ENCODE measurements at places on chromosomes 7 and 10.

DNA sequence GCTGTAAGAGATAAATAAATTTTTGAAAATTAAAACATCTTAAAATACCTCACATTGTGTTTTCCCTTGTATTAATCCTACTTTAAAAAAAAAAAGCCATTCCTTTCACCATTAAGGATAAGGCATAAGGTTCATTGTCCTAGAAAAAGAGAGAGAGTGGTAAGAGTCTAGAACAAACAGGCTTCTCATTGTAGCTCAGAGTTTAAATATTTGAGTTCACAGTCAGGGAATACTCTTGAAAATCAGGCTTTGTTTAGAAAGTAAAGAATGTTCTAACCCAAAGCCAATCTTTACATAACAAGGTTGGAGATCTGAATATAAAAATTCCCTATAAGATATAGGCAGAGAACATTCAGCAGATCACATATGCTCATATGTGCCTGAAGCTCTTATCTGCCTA, 40.2 kb upstream of the TES start:
- DNase-seq = no peak

GRCh38 chr10:30587522-30588031, 42.0 kb downstream of the LYZL2 start:
- no peak for DNase-seq

DNA sequence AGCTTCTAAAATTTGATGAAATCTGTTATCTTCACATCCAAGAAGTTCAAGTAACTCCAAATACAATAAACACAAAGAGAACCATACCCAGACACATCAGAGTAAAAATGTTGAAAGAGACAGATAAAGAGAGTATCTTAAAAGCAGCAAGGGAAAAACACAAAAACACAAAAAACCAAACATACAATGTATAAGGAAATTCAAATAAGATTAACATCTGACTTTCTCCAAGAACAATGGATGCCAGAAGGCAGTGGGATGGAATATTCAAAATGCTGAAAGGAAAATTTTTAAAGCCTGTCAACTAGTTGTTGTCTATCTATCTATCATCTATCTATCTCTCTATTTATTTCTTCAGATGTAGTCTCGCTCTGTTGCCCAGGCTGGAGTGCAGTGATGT, 72.4 kb upstream of the MKLN1 start:
- no peak for DNase-seq

GRCh38 chr7:18191341-18191740, 163.7 kb upstream of the PRPS1L1 start:
- no peak for DNase-seq

DNA sequence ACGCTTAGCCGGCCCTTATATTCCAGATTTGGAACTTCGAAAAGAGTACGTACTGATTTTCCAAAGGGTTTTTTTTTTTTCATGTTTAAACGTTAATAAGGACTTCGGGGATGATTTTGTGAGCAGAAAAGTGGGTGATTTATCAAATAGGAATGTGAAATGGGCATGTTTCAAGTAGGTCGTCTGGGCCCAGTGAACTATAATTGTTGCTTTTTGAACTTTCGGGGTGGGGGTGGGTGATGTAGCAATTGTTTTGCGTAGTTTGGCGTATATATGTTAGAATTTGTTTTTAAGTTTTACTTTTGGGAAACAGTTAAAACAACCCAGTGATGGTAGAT, 299 bp upstream of the PBLD start:
- no peak for DNase-seq

DNA sequence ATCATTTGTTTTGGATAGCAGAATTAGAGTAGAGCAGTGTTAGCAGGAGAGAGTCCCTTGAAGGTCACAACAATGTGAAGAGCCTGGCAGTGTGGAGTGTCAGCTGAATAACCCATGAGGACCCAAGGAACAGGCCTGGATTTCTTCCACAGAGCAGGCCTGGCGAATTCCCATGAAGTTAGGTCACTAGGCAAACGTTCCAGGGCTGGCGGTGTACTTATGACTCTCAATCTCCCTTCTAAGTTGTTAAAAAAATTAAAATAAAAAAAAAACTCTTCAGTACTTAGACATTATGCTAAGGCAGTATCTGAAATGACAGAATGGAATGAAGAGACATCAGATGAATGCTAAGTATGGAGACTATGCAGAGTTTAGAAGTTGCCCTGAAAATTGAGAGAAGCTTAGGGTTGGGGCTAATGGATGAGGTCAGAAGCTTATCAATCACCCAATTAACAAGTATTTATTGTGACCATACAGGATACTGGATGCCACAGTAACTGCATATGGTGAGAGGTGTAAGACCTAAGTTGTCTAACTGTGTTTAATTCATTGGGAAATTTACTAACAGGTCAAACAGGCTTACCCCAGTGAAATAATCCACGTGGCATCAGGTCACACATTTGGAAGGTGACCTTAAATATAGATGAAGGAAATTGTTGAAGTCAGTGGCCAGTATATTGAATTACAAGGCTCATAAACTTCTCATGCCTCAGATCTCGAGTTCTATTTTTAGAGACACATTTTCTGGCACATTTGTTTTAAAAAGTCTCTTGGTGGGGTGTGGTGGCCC, 126.2 kb upstream of the NRP1 start:
- DNase-seq = no peak

- DNase-seq = no peak
Measured at GRCh38 chr10:44419790-44420549, 35.1 kb upstream of the CXCL12 start.

DNA sequence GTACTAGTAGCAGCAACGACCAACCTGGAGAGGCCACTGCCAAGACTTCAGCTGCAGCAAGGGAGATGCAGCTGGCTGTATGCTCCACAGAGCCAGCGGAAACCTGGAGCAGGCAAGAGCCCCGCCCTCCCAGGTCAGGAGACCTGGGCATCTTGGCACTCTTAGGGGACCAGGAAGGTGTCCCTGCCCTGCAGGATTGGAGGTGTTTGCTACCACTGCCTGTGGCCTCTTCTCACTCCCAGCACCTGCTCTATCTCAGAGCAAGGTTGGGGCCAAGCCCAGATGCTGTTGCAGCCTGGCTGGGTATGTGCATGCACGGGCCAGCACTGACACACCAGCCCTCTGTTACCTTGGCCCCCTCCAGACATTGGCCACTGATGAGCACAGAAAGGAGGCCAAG, 1512.8 kb downstream of the REEP3 start:
- DNase-seq = no peak

GRCh38 chr7:124765401-124766352, at the start of gene GPR37:
GPR37 (minus strand) TSS chr7:124765792; CDS start chr7:124764976, 816 bp downstream.
- no peak for DNase-seq

- no peak for DNase-seq
Measured at GRCh38 chr7:157278791-157279724, 57.7 kb upstream of the DNAJB6 start.

DNA sequence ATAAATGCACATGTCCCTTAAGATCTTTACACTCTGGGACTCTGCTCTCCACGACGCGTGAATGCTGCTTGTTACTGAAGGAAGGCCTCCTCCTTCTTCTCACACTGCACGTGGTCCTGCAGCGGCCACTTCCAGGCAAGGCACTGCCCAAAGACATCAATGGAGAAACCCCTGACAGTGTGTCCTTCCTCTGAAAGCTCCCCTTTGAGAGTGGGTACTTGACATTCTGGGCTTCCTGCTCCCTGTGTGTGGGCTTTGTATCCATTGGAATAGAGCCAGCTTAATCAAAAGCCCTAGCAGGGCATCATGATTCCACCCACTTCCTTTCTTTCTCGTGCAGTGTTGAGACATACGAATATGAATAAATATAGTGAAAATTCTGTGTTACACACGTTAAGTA, 69.7 kb upstream of the STK17A start:
- no peak for DNase-seq

DNA sequence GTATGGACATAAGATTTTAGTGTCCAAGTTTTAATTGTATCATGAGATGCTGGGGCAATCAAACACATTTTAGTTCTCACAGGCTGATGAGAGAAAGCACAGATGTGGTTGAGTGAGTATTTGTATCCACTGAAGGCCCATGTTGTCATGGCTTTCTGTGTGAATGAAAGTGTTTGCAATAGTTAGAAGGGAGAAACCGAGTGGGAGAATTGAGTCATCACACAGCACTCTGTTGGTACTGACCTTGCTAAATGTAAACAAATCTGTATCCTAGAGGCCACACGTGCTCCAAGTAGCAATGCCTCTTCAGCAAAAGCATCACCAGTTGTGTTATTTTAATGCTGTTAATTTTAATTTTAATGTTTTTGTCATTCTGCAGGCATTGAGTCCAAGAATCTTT, 121.2 kb downstream of the EMX2 start:
- DNase-seq = no peak

GRCh38 chr7:134747326-134747725, 32.1 kb upstream of the CALD1 start:
- DNase-seq = no peak

DNA sequence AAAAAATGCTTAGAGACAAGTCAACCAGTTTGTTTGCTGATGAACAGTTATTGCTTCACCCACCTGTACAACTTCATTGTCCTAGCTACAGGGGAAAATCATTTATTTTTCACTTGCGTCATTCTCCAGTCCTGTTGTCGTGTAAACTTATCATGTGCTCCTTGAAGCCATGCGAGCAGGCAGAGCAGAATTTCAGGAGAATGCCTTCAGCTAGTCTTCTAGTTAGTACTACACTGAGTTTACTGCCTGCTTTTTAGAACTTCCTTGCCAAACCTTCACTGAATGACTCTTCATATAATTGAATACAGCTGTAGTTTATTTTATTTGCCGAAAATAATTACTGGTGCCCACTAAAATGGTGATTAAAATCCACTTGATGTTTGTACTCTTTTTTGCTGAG, 15.6 kb downstream of the RPA3 start:
- no peak for DNase-seq

DNA sequence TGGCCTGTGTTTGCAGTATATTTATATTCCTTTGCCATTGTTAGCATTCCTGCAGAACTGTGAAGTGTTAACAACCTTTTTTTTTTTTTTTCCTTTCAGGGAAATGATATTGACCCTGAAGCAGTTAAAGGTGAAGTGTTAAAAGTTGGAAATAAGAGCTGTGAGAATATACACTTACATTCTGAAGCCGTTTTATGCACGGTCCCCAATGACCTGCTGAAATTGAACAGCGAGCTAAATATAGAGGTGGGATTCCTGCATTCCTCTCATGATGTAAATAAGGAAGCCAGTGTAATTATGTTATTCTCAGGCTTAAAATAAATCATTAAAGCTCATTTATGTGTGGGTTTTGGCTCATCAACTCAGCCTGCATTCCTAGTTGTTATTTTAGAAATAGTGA, 92.8 kb upstream of the CAPZA2 start:
- DNase-seq = no peak

GRCh38 chr10:43206391-43207235, 60.3 kb downstream of the RASGEF1A start:
- no peak for DNase-seq

DNA sequence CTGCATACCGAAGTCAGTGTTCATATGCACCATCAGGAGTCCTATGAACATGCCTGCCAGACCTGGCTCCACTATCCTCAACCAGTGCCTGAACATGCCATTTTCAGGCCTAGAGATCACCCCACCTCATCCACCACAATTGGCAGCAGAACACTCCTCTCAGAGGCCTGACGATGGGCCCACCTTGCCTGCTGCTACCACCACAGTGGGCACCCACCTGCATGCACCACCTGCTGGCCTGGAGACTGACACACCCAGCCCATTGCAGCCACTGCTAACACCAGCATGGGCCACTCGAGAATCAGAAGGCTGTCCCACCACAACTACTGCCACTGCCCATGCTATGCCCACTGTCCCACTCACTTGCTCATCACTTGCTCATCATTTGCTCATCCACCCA, 130.7 kb upstream of the FAM13C start:
- DNase-seq = no peak

All from stimulated activated CD8-positive, alpha-beta memory T cell treated with anti-CD3 and anti-CD28 coated beads, Interleukin-4, amount 100 ng/mL, for 1 hour (primary cell).